Thoracic aorta (tissue), 2 donors: ENCODE measurements at places on chromosomes 4 and X. TPM values are rescaled to one million over a fixed set of nuclear protein-coding genes. Genes with fewer than 3 reads are reported as not detected.

DNA sequence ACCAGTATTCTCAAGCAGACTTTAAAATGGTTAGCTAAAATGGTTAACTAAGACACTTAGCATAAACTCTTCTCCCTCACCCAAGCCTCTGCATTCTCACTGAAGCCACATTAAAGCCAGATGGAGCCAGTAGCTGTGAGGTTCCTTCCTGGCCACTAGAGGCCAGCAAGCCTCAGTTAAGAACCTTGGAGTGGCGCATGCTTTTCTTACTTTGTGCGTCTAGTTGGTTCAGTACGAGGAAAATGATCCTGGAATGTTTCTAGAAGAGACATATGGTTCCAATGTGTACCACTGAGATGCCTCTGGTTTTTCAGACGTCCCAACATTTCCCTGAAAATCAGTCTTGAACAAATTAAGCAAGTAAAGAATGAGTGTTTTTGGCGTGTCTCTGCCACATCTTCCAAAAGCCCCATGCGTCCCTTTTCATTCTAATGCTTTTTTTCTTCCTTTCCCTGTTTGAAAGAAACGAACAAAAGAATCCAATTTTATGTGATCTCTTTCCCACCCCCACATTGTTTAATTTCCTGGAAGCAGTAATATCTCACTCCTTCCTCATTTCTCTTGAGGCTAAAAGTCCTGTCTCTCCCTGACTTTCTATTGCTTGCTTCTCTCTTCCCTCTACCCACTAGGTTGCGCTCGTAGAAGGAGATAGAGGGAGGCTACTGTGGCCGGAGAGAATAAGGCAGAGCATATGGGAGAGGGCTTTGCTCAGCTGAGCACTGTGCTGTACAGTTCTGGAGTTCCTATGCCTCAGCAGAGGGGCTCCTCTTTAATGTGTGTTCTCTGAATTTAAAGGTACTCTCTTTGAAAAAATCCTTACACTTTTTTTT lies 82.9 kb upstream of the TAB3 start:
- no peaks in the 10 kb centered on the region for H3K4me1 ChIP-seq
- peak overlapping the region; percentile 58 for H3K4me3 ChIP-seq
- no peaks in the 10 kb centered on the region for H3K27me3 ChIP-seq
- H3K27ac ChIP-seq = no peak overlapping the region

DNA sequence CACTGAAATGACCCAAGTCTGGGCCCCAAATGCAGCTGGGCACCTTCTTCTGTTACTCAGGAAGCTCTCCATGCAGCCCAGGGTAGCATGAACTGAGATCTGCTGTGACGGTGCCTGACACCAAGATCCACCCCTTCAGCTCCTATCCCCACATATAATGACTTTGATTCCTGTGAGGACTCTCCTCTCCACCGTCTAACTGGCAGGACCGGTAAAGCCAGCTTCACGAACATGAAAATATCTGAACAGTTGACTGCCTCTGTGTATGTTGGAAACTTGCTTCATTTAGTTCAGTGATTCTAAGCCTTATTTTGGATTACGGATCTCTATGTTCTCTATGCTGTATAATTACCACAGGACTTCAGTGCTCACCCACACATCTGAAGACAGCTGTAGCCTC lies 115.5 kb upstream of the TMEM150C start:
- no peak for DNase-seq
- no peak overlapping the region for H3K27ac ChIP-seq
- H3K4me3 ChIP-seq = no peak overlapping the region
- H3K27me3 ChIP-seq = no peaks in the 10 kb centered on the region

GRCh38 chr4:165133150-165133549 lies 20.5 kb upstream of the TMEM192 start:
- no peaks in the 10 kb centered on the region for H3K36me3 ChIP-seq
- H3K4me1 ChIP-seq = no peaks in the 10 kb centered on the region
- no peak for DNase-seq
- H3K27ac ChIP-seq = no peak overlapping the region

GRCh38 chr4:148061141-148061481 lies 329.2 kb downstream of the ARHGAP10 start:
- H3K4me3 ChIP-seq = no peak overlapping the region
- H3K4me1 ChIP-seq = peaks cover 6% of the 10 kb centered on the region
- peaks cover 20% of the 10 kb centered on the region for H3K36me3 ChIP-seq
- H3K27ac ChIP-seq = no peak overlapping the region
- DNase-seq = no peak

- H3K36me3 ChIP-seq = no peaks in the 10 kb centered on the region
- DNase-seq = no peak
- peak overlapping the region; percentile 1 for H3K27ac ChIP-seq
- peak overlapping the region; percentile 11 for H3K4me3 ChIP-seq
- peaks cover 16% of the 10 kb centered on the region for H3K4me1 ChIP-seq
Measured at GRCh38 chr4:173652283-173652931, 122.4 kb upstream of the HAND2 start.

GRCh38 chrX:151488677-151489076 lies 74.8 kb upstream of the PASD1 start:
- H3K4me1 ChIP-seq = no peaks in the 10 kb centered on the region
- no peak overlapping the region for H3K4me3 ChIP-seq
- no peaks in the 10 kb centered on the region for H3K27me3 ChIP-seq

DNA sequence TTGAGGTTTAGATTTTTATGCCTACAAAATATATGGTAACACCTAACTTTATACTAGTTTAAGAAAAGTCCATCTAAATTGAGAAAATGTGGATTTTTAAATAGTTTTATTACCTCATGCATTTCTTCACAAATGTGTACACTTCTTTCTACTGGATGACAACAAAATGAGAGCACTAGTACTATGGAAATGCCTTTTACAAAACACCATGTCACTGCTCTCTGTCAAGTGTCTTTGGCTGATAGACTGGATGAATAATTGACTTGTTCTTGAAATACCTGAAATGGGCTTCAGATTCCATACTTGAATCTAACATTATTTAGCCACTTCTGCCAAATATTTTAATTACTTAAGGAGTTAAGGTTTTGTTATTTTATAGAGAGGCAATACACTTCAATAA lies 49.5 kb downstream of the AMELX start:
- no peaks in the 10 kb centered on the region for H3K36me3 ChIP-seq
- no peak overlapping the region for H3K4me3 ChIP-seq
- no peak for DNase-seq
- H3K4me1 ChIP-seq = peaks cover 9% of the 10 kb centered on the region

DNA sequence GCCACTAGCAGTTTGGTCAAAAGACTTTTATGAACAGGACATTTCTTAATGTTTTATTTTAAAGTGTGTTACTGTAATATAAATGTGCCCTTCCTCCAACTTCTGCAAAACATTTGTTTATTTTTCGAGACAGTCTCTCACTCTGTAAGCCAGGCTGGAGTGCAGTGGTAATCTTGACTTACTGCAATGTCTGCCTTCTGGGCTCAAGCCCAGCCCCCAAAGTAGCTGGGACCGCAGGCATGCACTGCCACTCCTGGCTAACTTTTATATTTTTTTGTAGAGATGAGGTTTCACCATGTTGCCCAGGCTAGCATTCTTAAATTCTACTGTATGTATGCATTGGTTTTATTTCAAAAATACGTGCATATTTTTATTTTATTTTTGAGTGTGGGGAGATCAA lies 1201.9 kb downstream of the STIM2 start:
- H3K4me3 ChIP-seq = no peak overlapping the region
- H3K27me3 ChIP-seq = no peaks in the 10 kb centered on the region
- H3K4me1 ChIP-seq = no peaks in the 10 kb centered on the region
- H3K27ac ChIP-seq = no peak overlapping the region
- no peaks in the 10 kb centered on the region for H3K36me3 ChIP-seq

GRCh38 chr4:110994781-110995180 lies 371.9 kb upstream of the PITX2 start:
- H3K4me1 ChIP-seq = no peaks in the 10 kb centered on the region
- H3K36me3 ChIP-seq = no peaks in the 10 kb centered on the region
- H3K27me3 ChIP-seq = no peaks in the 10 kb centered on the region
- H3K27ac ChIP-seq = no peak overlapping the region
- no peak for DNase-seq

DNA sequence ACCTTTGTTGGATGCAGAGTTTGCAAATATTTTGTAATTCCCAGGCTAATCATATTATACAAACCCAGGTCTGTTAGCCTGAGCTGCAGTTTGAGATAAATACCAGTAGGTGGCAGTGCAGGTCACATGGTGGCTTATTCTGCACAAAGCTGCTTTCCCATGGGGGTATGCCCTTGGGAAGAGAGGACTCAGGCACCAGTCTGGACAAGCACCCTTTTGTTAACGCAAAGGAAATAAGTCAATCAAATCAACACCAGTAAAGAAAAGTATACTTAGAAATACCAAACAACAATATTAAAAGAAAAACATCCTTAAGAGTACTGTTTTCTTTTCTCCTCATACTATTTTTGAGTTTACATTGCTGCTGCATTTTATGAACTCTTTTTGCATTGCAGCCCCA lies 389.0 kb upstream of the ZFP42 start:
- H3K36me3 ChIP-seq = no peaks in the 10 kb centered on the region
- H3K4me3 ChIP-seq = no peak overlapping the region
- H3K27me3 ChIP-seq = no peaks in the 10 kb centered on the region
- DNase-seq = no peak

DNA sequence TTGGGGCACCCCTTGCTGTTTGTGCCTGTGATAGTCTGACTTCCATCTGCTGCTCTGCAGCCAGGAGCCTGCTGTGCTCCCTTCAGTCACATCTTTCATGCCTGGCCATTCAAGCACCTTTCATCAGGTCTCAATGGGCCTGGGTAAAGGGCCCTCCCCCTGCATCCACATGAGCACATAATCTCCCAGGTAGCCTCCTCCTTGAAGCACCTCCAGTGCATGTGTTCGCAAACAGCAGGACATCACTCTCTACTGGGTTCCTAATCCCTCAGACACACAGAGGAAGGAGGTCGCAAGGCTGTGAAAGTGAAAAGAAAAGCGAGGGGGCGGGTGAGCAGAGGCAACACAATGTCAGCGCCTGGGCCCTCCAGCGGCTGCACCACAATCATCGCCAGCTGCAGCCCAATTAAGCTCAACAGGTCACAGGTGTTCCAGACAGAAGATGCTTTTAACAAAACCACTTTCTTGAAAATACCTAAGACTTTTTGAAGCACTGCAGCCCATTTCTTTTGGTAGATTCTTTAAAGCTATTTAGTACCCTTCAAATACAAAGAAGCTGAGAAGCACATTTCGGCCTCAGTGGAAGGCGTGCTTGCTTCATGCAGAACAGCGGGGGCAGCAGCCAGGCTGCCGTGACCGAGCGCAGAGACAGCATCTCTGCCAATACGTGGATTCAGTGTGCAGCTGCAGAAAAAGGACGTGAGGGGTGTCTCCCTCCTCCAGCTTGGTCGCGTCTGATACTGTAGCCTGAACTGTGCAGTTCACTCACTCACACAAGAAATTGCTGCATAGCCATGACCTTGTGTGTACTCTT lies 92.2 kb upstream of the SPRY1 start:
- no peak for DNase-seq
- no peak overlapping the region for H3K4me3 ChIP-seq
- H3K4me1 ChIP-seq = peaks cover 5% of the 10 kb centered on the region
- no peak overlapping the region for H3K27ac ChIP-seq
- no peaks in the 10 kb centered on the region for H3K27me3 ChIP-seq
- no peaks in the 10 kb centered on the region for H3K36me3 ChIP-seq

- no peaks in the 10 kb centered on the region for H3K4me1 ChIP-seq
- DNase-seq = no peak
- H3K4me3 ChIP-seq = no peak overlapping the region
- no peak overlapping the region for H3K27ac ChIP-seq
Measured at GRCh38 chr4:89514811-89515210, 207.2 kb upstream of the GPRIN3 start.

DNA sequence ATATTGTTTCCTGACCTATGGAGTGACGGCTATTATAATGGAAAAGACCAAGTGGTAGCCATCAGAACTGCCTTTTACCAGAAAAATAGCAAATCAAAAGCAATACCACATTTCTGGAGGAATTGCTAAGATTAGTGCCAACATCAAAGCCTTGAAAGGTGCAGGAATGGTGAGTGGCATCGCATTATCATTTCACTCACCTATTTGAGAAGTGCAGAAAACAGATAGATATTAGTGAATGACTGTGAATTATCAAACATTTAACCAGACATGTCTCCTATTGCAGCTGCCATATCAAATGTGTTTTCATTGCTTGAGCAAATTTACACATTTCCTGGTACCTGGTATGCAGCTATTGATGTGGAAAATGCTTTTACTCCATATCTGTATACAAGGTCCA lies 1638.1 kb upstream of the PABPC4L start:
- H3K27me3 ChIP-seq = no peaks in the 10 kb centered on the region
- H3K27ac ChIP-seq = no peak overlapping the region
- DNase-seq = no peak

GRCh38 chr4:57371671-57372070 lies 261.5 kb upstream of the IGFBP7 start:
- no peak overlapping the region for H3K27ac ChIP-seq
- H3K4me3 ChIP-seq = no peak overlapping the region
- no peaks in the 10 kb centered on the region for H3K4me1 ChIP-seq
- H3K36me3 ChIP-seq = no peaks in the 10 kb centered on the region

- H3K4me3 ChIP-seq = no peak overlapping the region
- no peaks in the 10 kb centered on the region for H3K36me3 ChIP-seq
- H3K27me3 ChIP-seq = no peaks in the 10 kb centered on the region
- no peak overlapping the region for H3K27ac ChIP-seq
Measured at GRCh38 chrX:100615005-100615404, 21.6 kb downstream of the TSPAN6 start.

DNA sequence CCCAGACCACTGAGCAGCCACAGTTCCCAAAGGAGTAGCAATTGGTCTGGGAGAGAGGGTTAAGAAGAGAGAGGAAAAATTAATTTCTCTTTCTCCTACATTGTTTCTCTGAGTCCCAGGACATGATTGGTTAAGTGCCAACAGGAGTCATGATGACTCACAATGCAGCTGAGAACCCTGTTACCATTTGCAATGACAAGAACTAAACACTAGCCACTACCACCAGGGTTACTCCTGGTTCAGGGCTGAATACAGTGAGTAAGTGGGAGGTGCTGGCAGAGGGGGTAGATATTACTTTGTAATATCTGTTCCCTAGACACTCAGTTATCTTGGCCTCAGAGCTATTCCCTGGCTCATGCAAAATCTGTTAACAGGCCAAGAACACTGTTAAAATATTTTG lies 18.0 kb downstream of the ETDC start:
- peaks cover under 1% of the 10 kb centered on the region for H3K36me3 ChIP-seq
- peaks cover 6% of the 10 kb centered on the region for H3K4me1 ChIP-seq
- H3K27me3 ChIP-seq = no peaks in the 10 kb centered on the region
- DNase-seq = no peak
- H3K4me3 ChIP-seq = no peak overlapping the region

- no peak for DNase-seq
- no peaks in the 10 kb centered on the region for H3K36me3 ChIP-seq
- no peak overlapping the region for H3K4me3 ChIP-seq
- peaks cover 8% of the 10 kb centered on the region for H3K4me1 ChIP-seq
- H3K27me3 ChIP-seq = no peaks in the 10 kb centered on the region
- H3K27ac ChIP-seq = peak overlapping the region; percentile 16
Measured at GRCh38 chr4:14701389-14701788, 300.9 kb upstream of the CPEB2 start.

GRCh38 chr4:115110191-115111181 lies 2.9 kb downstream of the NDST4 start:
- no peaks in the 10 kb centered on the region for H3K27me3 ChIP-seq
- no peak overlapping the region for H3K4me3 ChIP-seq
- no peak for DNase-seq
- H3K4me1 ChIP-seq = no peaks in the 10 kb centered on the region

The ARHGEF38 gene
- not detected for total RNA-seq

The FRG2 gene
- not detected for total RNA-seq

The CLIC2 gene
- 8.3 TPM for total RNA-seq

The STOX2 gene
- 5.9 TPM for total RNA-seq

The NPNT gene
- 167 TPM for total RNA-seq

The FGFBP1 gene
- not detected for total RNA-seq

The ZNF595 gene
- 67.9 TPM for total RNA-seq

The ADRA2C gene
- total RNA-seq = 105 TPM

The COX7B2 gene
- not detected for total RNA-seq

The KIAA1210 gene
- total RNA-seq = not detected

The COX18 gene
- 16.5 TPM for total RNA-seq
